ENCODE measurements at places on chromosomes 4 and X.

DNA sequence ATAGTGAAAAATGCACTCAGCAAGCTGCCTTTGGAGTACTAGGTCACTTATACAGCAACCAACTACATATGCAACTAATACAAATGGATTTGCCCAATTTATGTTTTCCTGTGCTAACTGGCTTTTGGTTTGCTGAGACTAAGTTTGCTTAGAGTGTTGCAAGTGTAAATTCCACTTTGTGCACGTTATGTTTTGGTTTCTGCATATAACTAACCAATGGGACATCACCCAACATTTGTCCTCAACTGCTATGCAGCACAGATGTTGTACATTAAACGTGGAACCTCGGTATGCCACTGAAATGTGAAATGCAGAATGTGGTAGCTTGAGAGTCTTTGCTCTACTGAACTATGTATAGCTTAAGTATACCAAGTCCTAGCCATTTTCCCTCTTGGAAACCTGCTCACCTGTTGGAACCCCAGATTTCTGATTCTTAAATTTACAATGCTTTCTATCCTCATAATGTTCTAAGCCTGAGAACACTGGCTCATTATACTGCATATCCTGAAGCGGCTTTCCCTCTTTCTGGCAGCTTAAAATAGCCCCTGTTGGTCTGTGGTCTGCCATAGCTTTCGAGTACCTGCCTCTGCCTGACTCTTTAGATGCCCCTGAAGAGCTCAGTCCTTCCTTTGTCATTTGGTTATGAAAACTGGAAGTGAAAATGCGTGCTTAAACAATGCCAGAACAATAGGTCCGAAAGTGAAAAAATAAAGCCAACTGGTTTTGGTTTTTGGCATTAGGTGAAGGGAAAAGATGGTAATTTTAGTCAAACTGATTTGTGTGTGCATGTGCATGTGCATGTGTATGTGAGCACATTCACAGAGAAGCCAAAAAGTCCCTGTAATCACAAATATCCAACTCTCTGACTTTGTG lies 158.0 kb downstream of the SH2D1A start:
- no peak for DNase-seq

DNA sequence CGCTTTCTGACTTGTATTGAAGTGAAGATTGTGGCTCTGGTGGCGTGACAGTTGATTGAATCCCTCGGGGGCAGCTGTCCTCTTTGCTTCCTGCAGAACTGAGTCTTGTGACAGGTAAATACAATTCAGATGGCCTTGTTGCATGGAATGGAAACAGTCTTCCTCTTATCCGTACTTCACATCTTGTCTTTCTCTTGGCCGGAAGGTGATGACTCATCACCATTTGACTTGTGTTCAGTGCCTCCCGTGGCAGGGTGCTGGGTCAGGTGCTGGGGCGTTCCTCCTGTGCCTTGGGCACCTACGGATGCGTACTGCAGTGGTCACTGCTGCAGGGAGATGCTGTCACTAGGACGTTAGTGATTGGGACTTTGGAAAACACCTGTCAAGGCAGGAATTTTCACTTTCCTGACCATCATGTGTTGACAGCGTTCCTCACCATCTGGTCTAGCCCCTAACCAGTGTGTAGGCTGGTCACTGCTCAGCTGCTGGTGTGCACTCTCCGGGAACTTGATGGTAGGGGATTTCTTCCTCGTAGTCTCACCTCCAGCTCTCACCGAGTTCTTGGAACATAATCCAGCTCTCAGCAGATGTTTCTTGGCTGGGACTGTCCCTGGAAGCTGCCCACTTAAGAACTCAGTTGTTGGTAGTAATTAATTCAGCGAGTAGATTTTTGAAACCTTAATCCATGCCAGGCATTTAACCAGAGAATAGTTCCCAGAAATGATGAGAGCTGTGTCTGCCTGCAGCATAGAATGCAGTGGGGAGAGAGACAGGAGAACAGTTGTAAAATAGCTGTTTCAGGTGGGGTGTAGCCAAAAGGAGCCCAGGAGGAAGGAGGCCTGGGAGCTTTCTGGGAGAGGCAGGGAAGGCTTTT lies 7.2 kb downstream of the TBC1D14 start:
- DNase-seq = no peak

- DNase-seq = no peak
These were observed at the start of gene TRO for GRCh38 chrX:54920610-54921426. TRO (plus strand) TSS chrX:54920824; CDS start chrX:54922247, 1,423 bp downstream.

GRCh38 chr4:67333664-67334063 lies 211.6 kb downstream of the CENPC start:
- DNase-seq = no peak

- DNase-seq = no peak
These were observed 132.1 kb downstream of the COL4A6 start for GRCh38 chrX:108306086-108306485.

DNA sequence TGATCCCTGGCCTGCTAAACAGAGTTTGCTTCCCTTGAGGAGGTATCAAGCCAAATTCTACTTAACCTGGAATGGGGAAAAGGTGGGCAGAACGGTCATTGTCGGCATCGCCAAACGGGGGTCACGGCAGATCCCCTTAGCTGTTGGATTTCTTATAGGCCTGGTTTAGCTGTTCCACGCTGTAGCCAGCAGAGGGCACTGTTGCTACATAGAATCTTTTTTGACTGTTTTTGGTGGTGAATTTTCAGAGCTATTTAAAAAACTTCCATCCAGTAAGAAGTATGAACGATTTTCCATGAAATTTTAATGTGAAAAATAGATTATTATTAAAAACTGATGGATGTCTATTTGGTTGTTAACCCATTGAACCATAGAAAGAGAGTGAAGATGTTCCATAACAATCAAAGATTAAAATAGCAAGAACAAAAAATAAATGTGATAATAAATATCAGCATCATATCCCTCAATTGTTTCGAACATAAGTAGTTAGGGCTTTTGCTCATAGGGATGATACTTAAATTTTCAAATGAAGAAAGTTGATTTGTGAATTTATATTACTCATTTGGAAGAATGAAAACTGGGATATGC lies 56.6 kb downstream of the LINC00632 start:
- DNase-seq = peak; percentile 56

GRCh38 chr4:1130316-1131186 lies 17.2 kb upstream of the RNF212 start:
- peak; percentile 57 for DNase-seq

- DNase-seq = no peak
These were observed 56.8 kb upstream of the EMCN start for GRCh38 chr4:100574607-100575006.

GRCh38 chr4:180994722-180995121 lies 1248.5 kb upstream of the TENM3 start:
- DNase-seq = no peak

- DNase-seq = no peak
These were observed 102.6 kb upstream of the PRKX start for GRCh38 chrX:3815896-3816664.

- DNase-seq = no peak
These were observed 55.3 kb downstream of the SH2D1A start for GRCh38 chrX:124401696-124402095.

- DNase-seq = no peak
These were observed 96.3 kb downstream of the MAML3 start for GRCh38 chr4:140057701-140058100.

- DNase-seq = no peak
These were observed 75.5 kb downstream of the ANXA10 start for GRCh38 chr4:168167714-168168284.

GRCh38 chr4:121072224-121073003 lies at the start of gene NDNF:
NDNF (minus strand) TSS chr4:121072535; CDS start chr4:121045837, 26,698 bp downstream.
- no peak for DNase-seq

DNA sequence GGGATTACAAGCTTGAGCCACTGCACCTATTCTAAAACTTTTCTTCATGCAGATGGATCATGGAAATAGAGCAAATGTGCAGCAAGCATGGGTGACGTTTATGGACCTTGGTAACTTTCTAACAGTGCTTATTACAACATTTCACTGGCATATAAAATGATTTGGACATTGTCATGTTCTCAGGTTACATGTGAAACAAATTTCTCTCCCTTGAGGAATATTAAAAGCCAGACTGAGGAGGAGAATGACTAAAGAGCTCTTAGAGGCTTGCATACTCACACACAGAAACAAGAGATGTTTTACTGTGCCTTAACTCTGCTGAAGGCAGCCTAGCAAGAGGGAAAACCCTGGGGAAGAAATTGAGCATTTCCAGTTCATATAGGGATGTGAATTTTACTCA lies 38.6 kb upstream of the GPR101 start:
- no peak for DNase-seq

All from astrocyte of the cerebellum (primary cell).